ENCODE measurements at places on chromosomes 16 and 17. TPM values are rescaled to one million over a fixed set of nuclear protein-coding genes. Genes with fewer than 3 reads are reported as not detected.

The PRSS8 gene
- not detected for total RNA-seq

DNA sequence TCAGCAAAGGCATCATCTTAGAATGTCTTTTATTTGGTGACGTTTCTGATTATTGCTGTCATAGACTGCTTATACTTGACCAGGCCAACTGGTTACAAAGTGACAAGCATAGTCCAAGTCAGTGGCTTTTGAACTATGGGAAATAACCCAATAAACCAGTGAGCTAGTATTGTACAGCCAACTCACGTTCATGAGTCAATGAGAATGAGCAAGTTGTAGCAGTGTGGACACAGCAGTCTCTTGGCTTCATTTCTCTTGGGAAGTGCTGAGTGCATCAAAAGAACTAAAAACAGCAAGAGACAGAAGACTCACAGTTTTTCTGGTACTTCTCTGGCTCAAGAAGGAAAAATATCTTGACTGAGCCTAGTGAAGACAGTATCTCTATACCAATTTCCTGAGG lies 36.9 kb upstream of the CRISPLD2 start:
- no peak for DNase-seq

GRCh38 chr17:46046957-46047356 lies 47.9 kb downstream of the STH start:
- peak; percentile 24 for DNase-seq

GRCh38 chr16:81804134-81804610 lies 25.1 kb downstream of the PLCG2 start:
- DNase-seq = no peak

The KRTAP9-1 gene
- not detected for total RNA-seq

- no peak for DNase-seq
Observed at GRCh38 chr16:629833-630248, 944 bp upstream of the WFIKKN1 start.

The CACNG3 gene
- total RNA-seq = not detected

DNA sequence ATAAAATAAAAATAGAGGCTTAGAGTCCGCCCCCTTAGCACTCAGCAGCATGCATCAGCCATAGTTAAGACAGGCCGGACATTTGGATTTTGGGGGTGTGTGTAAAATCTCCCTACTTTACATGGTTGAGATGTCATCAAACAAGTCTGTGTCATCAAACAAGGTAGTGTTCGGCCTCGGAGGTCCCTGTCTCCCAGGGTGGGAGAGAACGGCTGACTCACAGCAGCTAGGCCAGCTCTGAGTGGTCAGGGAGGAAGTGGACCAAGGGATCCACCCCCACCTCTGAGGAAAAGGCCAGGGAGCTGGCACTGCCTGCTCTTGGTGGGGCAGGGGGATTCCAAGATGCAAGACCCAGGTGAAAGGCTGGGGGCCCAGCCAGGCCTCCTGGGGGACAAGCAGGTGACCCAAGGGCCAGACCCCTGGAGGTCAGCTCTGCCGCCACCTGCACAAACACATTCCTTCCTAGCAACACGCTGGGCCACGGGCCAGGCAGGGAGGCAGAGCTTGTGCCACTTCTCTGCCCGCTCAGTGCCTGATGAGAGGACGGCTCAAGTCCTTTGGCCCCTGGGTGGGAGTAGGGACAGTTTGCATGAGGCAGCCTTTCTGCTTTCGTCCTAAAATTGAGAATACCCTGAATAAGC lies 28.5 kb downstream of the KIFC3 start:
- peak; percentile 77 for DNase-seq
